ENCODE measurements at places on chromosomes 2 and 18.

GRCh38 chr2:74205596-74205995 is 7.2 kb downstream of the MTHFD2 start:
- no peak for DNase-seq

DNA sequence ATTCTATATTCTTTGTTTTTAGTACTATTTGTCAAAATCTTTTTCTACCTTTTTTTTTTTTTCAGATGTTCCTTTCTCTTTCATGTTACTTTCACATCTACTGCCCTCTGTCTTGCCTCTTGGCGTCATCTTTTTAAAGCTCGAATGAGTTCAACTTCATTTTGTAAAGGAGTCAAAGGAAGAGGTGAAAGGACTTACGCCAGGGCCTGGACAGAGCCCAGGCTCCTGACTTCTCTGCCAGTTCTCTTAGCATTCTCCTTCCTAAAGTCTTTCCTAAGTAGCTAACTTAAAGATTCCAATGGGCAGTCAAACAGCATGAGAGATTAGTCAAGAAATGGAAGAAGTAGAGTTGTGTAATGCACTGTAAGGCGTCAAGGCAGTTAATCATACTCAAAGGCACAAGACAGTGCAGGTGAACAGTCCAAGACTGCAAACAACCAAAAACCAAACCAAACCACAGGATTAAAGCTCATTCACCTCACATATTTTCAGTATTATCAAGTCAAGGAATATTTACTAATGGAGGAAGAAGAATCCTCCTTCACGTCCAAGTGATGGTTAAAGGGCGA is 301.7 kb downstream of the TCF4 start:
- no peak for DNase-seq

DNA sequence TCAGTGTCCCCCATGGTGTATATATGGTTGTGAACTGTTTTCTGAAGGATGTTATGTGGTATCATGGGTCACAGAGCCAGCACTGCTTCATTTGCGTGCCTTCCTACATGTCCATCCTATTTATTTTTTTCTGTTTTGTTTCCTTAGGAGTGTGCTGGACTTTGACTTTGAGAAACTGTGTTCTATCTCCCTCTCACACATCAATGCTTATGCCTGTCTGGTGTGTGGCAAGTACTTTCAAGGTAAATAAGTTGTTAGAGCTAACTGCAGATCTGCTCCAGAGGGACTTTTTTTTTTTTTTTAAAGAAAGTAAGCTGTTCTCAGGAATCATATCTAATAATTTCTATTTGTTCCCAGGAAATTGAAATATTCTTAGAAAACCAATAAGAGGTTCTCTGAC is 5.4 kb downstream of the USP39 start:
- no peak for DNase-seq

GRCh38 chr18:48953104-48953706 is 2.4 kb upstream of the SMAD7 start:
- no peak for DNase-seq

- no peak for DNase-seq
These were observed 35.0 kb downstream of the ASB18 start for GRCh38 chr2:236229186-236229585.

DNA sequence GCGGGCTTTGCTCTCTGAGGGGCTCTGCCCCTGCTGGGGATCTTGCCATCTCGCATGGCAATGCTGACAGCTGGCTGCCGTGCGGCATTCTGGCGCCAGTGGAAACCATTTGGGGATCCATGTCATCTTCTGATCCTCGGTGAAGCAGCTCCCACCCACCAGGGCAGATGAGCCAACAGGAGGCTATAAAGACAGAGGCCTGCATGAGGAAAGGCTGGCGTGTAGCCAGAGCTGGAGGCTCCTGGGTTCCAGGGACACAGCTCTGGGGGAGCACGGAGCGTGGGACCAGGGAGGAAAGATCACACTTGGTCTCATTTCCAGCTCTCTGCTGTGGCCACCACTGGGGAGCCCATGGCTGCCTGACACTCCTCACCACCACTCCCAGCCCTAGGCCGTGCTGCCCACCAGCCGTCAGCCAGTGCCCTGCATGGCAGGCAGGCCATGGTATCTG is 145.8 kb downstream of the ZFP36L2 start:
- no peak for DNase-seq

DNA sequence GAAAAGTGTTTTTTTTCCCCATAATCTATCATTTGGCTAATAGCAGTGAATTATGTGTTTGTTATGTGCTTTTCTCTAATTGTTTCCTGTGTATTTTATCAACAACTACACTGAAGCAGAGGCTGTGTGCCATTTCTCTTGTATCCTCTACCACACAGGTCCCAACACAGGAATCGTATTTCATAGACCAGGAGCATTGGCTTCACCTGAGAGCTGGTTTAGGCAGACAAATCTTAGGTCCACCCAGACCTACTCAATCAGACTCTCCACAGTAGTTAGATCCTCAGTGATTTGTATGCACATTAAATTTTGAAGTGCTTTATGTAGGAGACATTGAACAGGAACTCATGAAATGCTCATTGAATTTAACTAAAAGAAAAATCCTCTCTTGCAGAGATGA is 109.2 kb downstream of the FSHR start:
- DNase-seq, result no peak

- DNase-seq, result no peak
These were observed 14.8 kb downstream of the SP110 start for GRCh38 chr2:230205034-230205433.

DNA sequence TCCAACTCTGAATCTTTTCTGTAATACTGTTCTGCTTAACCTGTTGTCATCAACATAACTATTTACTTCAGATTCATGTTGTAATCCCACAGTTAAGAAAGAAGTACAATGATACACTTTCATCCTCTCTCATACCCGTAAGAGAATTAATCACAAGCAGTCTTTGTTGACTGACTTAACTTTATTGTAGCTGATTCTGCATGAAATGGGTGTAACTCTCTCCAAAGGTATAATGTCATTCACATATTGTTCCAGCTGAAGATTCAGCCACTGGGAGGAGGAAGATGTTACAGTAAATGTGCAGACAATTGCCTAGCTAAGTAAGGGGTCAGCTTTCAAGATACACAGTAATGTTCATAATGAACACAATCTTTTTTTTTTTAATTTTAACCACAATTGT is 13.5 kb upstream of the DSG2 start:
- no peak for DNase-seq

- DNase-seq, result no peak
These were observed 59.6 kb downstream of the CSRNP3 start for GRCh38 chr2:165529130-165529529.

- DNase-seq, result no peak
These were observed 348.1 kb downstream of the GALR1 start for GRCh38 chr18:77597726-77598125.

GRCh38 chr18:51044928-51045585 is 15.0 kb downstream of the SMAD4 start:
- no peak for DNase-seq

DNA sequence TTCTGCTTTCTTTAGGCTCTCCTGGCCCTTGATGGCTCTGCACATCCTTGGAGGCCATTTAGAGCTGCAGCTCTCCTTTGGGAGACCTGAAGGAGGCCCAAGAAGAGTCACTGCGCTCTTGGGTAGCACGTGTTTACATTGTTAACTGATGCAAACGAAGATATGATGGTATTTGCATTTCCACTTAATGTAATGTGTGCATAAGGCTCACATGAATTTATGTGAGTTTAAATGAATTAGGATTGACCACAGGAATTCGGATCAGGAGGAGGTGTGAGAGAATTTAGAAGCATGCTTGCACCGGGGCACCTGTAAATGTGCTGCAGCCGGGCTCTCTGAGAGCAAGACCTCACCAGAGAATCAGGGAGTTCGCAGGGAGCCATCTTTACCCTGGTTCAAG is 7.5 kb downstream of the SH3RF3 start:
- DNase-seq, result no peak

GRCh38 chr18:48668466-48669179 is 129.8 kb downstream of the CTIF start:
- DNase-seq, result no peak

- DNase-seq, result no peak
These were observed 570 bp downstream of the SCRN3 start for GRCh38 chr2:174395969-174396630.

DNA sequence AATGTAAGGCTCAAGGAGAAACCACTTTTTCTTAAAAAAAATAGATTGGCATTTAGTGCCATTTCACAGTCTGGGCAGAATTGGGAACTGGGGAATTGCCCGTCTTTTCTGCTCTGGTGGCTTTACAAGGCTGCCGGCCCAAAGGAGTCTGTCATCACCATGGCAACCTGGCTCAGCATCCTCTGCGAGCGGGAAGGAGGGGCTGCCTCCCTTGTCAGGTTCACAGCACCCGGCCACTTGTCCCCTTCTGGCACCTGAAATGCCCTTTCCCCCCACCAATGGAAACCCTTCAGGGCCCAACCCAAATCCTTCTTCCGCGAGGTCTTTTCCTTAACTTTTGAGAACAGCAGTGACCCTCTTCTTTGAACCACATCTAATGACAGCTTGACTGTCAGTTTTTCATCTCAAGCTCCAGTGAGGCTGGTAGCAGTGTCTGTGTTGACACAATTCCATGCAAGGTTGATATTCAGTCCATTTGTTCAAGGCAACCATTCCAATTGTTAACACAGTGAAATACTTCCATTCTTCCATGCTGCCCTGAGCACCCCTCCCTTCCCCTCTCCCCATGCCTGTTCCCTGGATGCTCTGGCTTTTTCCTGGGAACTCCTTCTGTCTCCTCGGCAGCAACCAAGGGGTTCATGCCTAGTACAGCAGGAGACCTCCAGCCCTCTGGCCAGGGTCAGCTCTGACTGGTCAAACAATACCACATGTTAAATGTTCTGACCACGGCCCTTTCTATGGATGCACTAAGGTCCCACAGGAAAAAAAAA is 79.6 kb downstream of the DNER start:
- no peak for DNase-seq

DNA sequence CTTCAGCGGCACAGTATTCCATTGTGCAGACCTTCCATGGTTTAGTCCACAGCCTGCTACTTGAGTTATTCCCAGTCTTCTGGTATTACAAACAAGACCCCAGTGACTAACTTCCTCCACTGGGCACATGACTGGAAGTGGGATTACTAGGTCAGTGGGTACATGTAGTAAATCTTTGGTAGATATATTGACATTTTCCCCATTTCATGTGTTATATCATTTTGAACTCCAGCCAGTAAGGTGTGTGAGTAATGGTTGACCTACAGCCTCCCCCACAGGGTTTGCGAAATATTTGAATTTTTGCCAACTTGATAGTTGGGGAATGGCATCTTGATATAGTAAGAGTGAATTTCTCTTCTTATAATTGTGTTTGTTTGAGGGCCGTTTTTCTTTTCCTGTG is 58.8 kb downstream of the RNF144A start:
- no peak for DNase-seq

- no peak for DNase-seq
These were observed 185.7 kb upstream of the KLHL29 start for GRCh38 chr2:23199115-23199918.

- DNase-seq, result no peak
These were observed 40.9 kb upstream of the ORC2 start for GRCh38 chr2:201004370-201004769.

DNA sequence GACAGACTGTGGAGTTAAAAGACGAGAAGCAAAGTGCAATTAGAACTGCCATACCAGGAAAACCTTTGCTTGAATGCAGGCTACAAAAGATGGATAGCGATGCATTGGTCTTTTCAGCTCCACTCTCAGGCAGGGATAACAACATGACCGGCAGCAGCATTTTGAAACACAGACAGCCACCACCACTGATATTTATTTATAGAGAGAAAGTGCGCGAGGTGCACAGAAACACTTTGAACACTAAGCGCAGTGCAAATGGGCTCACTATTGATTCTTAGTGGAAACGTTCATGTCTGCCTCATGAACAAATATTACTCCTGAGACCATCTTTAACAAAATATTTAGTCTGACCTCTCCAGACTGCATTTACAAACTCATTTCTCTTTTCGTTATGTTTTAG is 32.9 kb downstream of the CAVIN2 start:
- no peak for DNase-seq

DNA sequence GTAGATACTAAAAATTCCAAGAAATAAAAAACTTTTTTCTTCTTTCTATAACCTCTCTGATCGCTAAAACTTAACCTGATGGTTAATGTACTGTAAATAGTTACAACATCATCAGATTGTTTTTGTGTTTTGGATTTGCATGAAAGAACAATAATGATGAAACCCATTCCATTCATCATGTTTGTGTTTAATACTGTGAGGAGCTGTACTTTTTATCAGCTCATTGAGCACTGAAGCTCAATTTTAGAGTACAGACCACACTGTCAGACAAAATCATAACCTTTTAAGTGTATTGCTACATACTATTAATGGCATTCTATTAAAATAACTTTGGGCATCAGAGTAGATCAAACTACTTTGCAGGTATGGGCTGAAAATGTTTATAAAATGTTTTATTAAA is 14.8 kb upstream of the BBS5 start:
- DNase-seq, result no peak

- DNase-seq, result peak; percentile 6
These were observed 662 bp downstream of the ACVR2A start for GRCh38 chr2:147845411-147845971.

GRCh38 chr2:128313091-128313836 is 5.4 kb downstream of the HS6ST1 start:
- no peak for DNase-seq

GRCh38 chr2:217551252-217551899 is 451.4 kb downstream of the TNS1 start:
- no peak for DNase-seq

- DNase-seq, result no peak
These were observed 516.2 kb upstream of the MYT1L start for GRCh38 chr2:2847209-2847676.
